Frontal cortex (tissue), 4 donors: ENCODE measurements at places on chromosomes 4 and X.

DNA sequence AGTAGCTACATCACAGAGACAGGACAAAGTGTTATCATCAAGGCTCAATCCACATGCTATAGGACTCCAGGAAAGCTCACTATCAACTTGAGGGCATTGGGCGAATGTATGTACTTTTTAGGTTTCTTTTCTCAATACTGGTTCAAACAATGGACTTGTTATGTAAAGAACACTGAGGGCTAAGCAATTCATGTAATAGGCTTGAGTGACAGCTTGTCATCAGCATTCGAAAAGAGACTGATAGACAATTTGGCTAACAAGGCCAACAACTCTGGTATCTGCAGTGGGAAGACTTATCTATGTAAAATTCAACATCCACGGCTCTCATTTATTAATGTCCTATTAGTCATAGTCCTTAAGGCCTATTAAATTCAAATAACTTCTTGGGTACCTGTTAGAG is 141.1 kb downstream of the NPNT start:
- DNase-seq, result no peak

GRCh38 chr4:29309050-29309449 is 1411.1 kb upstream of the PCDH7 start:
- no peak for DNase-seq

- no peak for DNase-seq
These were observed 1.4 kb upstream of the FTSJ1 start for GRCh38 chrX:48474581-48474980.

- DNase-seq, result no peak
These were observed 35.8 kb downstream of the APLN start for GRCh38 chrX:129618997-129619396.

DNA sequence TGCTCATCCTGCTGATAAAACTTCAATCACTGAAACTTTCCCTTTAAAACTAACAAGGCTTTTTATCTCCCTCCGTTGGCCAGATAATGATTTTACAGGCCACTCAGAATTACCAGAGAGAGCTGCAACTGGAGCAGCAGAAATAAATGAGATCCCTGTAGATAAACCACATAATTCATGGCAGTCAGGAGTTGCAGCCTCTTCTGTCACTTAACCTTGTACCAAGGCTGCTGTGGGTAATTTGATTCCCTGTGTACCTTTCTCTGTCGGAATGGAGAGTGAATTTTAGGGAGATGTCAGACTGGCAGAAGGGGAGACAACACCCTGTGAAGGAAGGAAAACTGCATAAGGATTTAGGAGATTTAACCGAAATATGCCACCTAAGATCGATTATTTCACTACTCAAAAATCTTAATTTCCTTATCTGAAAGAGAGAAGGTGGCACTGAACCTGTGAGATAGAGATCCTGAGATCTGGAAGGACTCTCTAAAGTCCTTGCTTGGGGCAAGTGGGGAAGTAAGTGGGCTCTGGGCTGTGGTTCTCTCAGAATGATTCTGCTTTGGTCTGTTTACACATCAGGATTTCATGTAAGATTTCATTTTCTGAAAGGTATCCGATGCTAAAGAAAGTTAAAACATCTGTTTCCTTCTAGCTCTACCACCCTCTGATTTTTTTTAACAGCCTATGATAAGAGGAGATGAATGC is 14.3 kb upstream of the TSPAN5 start:
- DNase-seq, result no peak

DNA sequence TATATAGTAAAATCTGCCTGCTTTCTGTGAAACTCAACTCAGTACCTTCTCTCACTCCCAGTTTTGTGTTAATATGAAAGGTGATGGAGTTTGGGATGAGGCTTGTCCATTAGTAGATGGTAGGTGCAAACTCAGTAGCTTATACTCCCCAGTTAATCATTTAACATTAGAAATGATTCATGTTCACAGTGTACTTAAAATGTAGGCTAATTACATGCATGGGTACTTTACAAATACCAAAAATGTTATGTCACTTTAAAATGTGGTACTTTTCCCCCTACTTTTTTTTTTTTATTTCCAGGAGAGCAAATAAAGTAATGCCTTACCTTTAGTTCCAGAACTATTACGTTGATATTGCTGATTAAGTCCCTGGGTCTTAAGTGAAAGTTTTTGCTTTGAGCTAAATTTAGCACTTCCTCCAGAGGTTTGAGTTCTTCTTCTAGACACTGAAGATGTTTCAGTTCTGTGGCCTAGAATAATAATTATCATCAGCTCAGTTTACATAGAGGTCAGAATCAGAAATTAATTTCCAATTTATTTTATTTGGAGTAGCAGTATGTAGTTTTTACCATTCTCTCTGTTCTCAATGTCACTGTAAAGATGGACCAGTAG is 3.0 kb downstream of the IL2 start:
- no peak for DNase-seq

GRCh38 chr4:71020611-71021010 is 27.2 kb downstream of the DCK start:
- DNase-seq, result no peak

DNA sequence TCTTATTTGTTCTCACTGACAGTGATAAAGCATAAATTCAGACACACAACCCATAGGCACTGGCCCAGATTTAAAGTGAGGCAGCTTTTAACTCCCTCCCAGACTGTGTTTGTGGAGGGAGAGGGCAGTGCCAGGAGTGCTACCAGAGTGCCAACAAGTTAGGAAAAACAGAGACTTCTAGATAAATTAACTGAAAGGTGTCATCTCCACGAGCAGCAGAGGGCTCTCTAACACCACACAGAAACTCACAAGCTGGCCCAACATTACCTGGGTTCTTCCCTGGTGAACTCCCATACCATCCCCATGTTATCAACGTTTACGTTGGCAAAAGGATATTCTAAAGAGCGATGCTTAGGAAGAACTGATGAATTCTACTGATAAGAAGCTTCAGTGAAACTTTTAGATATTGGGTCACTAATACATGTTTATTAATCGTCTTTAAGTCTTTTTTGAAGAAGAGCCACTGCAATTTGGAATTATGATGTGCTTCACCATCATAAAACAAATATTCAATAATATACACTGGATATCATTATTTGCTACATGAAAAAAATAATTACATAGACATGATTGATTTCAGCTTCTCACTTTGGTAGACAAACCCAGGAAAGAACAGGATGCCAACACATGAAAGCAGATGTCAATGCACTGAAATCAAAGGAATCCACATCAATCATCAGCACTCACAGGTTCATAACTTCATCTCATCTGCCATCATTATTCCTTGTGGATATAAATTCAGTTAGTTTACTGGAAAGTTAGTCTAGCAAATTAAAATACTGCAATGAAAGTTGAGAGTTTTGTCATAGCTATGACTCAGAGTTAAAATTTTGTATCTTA is 121.2 kb upstream of the NAP1L5 start:
- peak; percentile 14 for DNase-seq

GRCh38 chr4:139083607-139083955 is 68.0 kb downstream of the NOCT start:
- peak; percentile 73 for DNase-seq

- DNase-seq, result no peak
These were observed 152.7 kb upstream of the FAM241A start for GRCh38 chr4:111992351-111993168.

GRCh38 chr4:147481577-147482109 is 746 bp downstream of the EDNRA start:
- no peak for DNase-seq

- no peak for DNase-seq
These were observed 354.9 kb downstream of the KCNIP4 start for GRCh38 chr4:21593671-21594001.

GRCh38 chr4:100823993-100824323 is 306.1 kb upstream of the EMCN start:
- DNase-seq, result no peak

DNA sequence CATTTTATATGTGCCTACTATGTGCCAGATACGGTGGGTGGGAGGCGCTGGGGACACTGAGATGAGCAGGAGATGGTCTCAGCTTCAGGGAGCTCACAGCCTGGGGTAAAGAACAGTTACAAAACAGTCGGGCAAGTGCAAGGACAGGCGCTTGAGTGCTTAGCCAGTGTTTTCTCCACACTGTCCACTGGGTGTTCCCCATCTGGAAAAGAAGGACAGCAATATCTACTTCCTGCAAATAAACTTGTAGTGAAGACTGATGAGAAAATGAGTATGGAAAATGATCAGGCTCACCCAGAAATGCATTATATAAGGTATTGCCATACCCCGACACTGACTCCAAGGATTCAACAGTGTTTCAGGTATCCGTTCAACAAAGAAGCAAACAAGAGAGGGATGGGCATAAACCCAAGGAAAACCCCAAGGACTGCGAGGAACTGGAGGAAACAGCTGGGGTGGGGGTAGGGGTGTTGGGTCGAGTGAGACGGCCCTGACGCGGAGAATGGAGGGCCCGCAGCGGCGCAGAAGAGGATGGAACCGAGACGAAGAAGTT is 835 bp downstream of the TMEM185A start:
- no peak for DNase-seq

GRCh38 chrX:24335871-24336270 is 22.0 kb upstream of the SUPT20HL2 start:
- DNase-seq, result no peak

DNA sequence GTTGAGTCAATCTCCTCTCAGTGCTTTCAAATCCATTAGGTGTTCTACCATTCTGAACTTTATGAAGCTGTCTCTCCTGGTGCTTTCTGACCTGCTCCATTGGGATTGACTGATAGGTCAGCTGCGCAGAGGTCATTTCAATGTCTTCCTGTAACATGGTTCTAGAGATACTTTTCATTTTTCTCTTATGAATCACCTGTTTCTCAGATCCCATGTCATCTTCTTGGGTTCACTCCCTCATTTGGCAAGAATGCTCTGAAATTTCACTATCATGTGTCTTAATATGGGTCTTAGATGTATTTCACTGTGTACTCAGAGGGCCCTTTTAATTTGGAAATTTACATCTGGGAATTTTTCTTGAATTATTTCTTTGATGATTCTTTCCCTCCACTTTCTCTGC is 13.8 kb upstream of the PGM2 start:
- DNase-seq, result no peak

DNA sequence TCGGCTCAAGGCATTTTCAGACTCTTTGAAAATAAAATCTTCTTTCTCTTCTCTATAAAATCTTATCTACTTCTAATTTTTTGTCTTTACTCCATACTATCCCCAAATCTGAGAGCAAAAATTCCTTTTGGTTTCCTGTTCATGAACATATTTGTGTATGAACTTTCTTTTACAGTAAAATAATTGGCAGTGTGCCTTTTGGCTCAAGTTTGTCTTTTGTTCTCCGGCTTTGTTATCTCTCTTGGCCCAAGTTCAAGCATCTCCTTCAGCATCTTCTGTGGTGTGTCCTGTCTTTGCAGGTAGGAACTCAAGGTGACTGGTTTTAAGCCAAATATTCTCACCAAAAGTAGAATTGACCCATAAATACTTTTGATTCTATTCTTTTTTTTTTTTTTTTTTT is 276.6 kb upstream of the FAT1 start:
- DNase-seq, result no peak

- no peak for DNase-seq
These were observed 468.9 kb upstream of the CTSO start for GRCh38 chr4:156422576-156422975.

- no peak for DNase-seq
These were observed 159.7 kb downstream of the ANK2 start for GRCh38 chr4:113209153-113209552.

DNA sequence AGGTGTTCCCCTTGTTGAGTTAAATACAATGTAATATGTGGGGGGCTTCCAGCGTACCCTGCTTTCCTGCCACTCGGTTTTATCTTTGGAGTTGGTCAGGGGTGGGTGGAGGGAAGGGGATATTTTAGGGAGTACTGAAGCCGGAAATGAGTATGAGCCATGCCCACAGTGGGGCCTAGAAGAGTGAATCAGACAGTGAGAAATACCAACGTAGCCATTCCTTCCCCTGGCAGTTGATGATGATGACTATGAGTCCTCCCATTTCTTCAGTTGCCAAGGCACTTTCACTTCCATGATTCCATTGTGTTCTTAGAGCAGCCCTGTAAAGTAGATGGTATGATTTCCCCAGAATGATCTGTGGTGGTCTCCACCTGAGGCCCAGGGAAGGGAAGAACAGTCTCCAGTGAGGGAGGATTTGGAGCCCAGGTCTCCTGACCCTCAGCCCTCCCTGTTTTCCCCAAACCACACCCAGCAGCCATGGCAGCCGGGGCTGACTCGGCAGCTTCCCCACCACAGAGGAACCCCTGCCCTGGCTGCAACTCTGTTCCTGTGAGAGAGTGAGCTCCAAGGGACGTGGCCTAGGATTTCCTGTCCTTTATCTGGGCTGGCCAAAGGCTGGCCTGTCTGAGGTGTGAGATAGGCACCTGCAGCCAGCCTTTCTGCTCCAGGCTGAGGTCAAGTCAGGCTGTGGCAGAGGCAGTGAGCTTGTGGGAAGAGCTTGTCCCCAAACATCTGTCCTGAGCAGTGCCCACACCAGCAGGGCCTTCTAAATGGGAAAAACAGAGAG is 52.7 kb downstream of the STARD8 start:
- no peak for DNase-seq

DNA sequence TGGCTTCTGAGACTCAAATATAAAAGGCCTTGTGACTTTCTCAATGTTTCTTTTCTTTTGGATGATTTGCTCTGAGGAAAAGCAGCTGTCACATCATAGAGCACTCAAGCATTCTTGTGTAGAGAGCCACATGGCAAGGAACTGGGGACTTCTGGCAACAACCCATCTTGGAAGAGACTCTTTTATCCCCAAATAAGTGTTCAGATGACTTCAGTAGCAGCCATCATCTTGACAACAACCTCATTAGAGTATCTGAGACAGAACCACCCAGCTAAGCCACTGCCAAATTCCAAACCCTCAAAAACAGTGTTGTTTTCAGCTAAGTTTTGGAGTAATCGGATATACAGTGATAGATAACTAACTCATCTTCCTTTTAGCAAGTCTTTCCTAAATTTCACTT is 1431.7 kb upstream of the IGFBP7 start:
- DNase-seq, result no peak

- no peak for DNase-seq
These were observed 29.2 kb downstream of the HTT-AS start for GRCh38 chr4:3044870-3045819.

DNA sequence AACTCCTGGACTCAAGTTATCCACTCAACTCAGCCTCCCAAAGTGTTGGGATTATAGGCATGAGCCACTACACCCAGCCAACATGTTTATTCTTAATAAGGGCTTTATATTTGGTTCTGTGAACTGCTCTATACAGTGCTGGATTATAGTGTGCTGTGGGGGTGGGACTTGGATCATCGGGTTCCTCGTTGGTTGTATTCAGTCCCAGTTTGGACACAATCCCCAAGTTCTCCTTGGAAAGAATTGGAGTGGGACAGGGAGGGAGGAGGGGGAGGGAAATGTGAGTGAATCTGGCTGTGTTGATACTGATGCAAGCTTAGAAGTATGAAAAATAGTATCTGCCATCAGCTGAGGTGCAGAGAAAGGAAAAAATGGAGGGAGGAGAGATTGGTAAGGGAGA is 121.3 kb downstream of the KIT start:
- no peak for DNase-seq
